Activated CD4-positive, alpha-beta T cell treated with anti-CD3 and anti-CD28 coated beads, Interleukin-2, amount 10 ng/mL, durations not matched to agents 24 days and 14 days (primary cell): ENCODE measurements at places on chromosomes 12 and 14.

DNA sequence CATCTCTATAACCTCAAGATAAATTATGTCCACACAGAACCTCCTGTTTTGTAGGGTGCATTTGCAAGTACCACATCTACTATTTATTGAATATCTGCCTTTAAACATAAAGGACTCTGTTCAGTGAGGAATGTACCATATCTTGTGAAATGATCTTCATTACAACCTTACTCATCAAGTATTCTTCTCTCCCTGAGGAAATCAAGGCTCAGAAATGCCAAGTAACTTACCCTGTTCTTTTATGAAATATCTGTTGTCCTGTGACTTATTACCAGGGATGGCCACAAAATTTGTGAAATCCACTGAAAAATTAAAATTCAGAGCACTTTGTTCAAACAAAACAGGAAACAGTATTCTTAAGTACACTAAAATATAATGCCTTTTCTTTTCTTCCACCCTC lies 366.7 kb downstream of the GALC start:
- DNase-seq = no peak

DNA sequence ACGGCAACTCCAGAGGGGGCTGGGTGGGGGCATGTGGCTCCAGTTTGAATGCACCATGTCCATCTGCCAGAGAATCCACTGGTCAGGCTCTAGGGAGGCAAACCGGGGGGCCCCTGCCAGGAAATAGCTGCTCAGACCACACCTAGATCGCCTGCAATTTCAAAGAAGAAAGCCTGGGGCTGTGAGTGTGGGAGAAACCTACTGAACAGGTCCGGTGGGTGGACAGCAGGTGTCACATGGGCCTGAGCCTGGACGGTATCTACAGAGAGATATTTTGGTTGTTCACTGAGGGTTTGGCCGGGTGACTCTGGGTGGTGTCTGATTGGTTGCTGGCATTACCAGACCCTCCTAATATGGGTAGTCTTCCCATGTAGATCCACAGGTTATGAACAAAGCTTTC lies 32.0 kb downstream of the DAO start:
- DNase-seq = no peak

DNA sequence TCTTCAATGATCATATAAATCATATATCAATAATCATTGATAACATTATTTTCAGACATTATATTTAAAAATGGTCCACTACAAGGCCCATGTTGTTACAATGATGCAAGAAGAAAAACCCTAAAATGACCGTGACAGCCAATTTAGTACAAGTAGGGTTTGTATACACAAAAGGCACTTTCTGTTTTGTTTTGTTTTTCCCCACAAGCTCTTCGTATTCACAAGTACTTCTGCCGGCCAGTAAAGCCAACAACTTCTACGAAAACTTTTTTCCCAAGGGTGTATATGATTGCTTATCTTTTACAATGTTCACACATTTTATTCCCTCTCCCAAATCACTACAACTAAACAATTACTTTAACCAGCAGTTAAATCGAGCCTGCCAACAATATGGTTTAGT lies 9.6 kb downstream of the PTPRB start:
- DNase-seq = no peak

DNA sequence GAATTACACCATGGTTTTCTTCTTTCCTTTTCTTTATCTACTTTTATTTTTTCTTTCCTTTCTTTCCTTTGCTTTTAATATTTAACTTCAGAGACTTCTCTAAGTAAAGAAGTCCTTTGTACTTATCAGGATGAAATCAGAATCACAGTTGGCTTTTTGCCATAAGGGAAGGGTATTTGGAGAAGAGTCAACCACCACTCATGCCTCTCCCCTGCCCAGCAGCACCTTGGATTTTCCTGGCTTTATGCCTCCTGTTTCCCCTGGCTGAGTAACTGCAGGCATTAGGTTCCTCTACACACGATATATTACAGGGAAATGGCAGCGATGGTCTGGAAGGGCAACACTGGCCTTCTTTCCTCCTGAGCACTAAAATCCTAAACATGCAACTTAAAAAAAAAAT lies 266.4 kb upstream of the CAND1 start:
- DNase-seq = no peak

DNA sequence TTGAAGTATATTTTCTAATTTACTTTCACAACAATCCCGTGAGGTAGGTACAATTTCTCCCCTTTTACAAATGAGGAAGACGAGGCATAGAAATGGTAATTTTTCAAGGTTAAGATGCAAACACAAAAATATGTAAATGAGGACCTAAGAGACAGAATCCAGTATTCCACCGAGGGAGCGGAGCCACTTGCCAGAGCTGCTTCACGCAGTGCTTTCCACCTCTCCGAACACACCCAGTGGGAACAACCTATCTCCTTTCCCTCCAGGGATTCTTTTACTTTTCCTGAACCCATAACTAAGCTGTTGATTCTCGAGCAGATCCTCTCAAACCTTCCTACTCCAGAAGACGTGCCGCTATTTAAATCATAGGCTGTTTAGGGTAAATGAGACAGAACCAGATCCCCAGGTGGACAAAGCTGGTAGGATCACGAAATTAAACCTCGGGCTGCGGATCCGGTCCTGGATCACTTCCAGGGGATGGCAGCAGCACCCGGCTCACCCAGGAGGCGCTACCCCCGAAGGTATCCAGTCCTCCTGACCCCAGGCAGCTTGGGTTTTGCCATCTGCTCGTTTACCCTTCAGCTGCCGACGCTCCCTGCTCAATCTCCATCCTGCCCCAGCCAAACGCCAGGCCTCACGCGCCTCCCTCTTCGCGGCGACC lies 1.5 kb downstream of the DDHD1 start:
- DNase-seq = peak; percentile 81

DNA sequence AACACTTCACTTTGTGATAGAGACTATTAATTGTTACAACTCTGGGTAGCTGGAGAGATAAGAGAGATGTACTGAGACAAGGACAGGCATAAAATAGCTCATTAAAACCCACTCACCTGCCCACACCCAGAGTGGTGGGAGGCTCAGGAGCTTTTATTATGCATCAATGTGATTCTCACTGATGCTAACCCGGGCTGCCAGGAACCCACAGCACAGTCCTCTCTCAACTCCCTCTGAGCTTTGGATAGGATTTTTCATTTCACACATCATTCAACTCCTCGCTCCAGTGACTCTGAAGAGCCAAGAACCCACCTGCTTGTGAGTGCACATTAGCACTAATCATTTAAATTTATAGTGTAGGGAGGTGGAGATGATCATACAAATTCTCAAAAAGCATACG lies 827.9 kb downstream of the FLRT2 start:
- DNase-seq = no peak

- no peak for DNase-seq
Observed at GRCh38 chr12:53999559-54000115, 324 bp upstream of the HOXC9 start.
